Stimulated activated CD8-positive, alpha-beta memory T cell treated with anti-CD3 and anti-CD28 coated beads, Interleukin-15, amount 100 ng/mL, for 48 hours (primary cell): ENCODE measurements at places on chromosomes 7 and 10.

- DNase-seq, result no peak
Measured at GRCh38 chr7:47540387-47541350, 41.2 kb downstream of the TNS3 start.

DNA sequence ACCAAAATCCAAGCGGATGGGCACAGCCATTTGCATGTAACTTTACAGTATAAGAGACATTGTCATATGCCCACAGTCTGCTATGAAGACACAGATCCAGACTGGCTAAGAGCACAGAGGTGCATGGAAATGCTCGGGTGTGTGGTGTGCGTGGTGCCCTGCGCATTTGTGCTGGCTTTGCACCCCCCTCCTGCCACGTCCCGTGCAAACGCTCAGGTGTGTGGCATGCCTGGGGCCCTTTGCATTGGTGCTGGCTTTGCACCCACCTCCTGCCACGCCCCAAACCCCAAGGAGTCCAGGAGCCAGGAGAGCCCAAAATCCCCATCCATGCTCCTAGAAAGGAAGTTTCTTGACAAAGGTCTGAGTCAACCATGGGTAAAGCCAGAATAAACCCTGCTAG is 306.2 kb downstream of the PTPRN2 start:
- no peak for DNase-seq

DNA sequence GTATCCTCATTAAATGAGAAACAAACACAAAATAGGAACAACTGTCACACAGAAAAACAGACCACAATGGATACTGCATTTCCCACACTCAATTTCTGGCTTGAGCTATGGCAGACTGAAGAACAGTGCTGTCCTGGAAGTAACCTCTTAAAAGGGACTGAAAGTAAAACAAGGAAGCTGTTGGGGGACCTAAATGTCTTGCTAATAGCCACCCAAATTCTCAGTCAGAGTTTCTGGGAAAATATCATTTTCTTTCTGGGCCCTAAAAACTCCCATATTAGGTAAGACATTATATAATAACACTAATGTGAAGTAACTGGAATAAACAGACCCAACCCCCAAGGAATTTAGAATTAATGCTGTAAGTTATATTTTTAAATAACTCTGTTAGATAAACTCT is 80.9 kb upstream of the TFEC start:
- DNase-seq, result no peak

- no peak for DNase-seq
Measured at GRCh38 chr7:46490406-46490805, 569.3 kb upstream of the IGFBP3 start.

DNA sequence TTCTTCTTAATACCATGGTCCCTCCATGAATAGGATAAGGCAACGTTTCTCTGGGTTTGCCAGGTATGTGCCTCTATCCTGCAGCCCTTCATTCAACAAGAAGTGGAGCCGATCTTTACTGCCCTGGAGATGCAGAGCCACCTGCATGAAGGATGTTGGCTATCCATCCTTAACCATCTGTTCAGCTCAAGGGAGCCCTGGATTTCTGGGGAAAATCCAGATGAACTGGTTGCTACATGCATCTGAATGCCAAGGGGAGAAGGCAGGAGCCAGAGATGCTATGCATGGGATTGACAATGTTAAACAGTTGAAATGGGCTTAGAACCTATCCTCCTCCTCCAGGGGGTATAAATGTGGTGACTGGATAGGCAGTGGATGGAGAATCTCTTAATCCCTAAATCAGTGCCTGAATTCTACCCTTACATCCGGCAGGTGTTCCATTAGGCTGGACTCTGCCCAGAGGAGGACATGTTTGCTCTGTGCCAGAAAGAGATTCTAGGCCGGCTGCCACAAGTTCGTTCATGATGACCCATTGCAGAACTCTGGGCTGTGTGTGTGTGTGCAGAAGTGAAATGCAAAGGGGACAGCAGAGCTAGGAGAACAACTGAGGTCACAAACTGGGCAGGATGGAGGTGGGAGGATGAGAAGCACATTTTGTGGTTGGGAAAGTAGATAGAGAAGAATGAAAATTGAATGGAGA is 15.6 kb downstream of the CPED1 start:
- DNase-seq, result no peak
